ENCODE measurements at places on chromosomes 7 and 10.

- DNase-seq: no peak
These were observed 378.3 kb downstream of the KCNMA1 start for GRCh38 chr10:77259171-77259874.

DNA sequence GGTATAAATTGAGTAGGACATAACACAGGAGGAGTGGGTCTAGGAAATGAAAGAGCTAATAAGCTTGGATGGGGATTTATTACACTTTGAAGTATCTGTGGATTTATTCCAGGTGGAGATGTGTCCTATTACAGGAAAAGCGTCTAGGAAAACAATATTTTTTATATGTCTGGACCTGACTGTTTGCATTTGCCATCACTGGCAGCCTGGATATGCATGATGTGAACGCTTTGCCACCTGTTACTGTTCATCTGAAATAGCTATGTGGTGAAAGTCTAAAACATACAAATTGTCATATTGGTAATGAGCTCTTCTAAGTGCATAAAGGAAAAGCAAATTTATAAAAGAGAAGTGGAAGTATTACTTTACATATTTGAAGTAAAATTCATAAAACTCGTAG, 31.6 kb upstream of the AGMO start:
- DNase-seq: no peak

GRCh38 chr10:120005207-120006201, 113.0 kb downstream of the SEC23IP start:
- no peak for DNase-seq

GRCh38 chr7:108418946-108419345, 37.3 kb downstream of the NRCAM start:
- DNase-seq: no peak

GRCh38 chr7:103391976-103392375, 44.5 kb downstream of the PSMC2 start:
- DNase-seq: no peak

DNA sequence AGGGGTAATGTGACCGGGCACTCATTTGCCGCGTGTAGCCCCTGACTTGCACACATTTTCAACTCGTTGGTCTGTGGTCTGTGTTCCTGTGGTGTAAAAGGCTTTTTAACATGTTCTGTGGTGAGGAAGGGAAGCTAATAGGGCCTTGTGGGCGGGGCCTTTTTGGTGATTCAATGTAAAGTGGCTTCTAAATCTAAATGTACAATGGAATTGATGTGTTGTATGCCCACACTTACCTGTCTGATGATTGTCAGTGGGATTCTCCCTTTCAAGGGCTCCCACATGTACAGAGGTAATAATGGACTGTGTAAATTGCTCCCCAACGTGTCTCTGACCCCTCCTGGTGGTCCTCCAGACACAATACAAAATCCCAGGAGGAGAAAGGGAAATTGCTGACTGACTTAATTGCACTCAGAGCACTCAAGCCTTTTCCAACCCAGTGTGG, 43.1 kb upstream of the GATAD1 start:
- no peak for DNase-seq

DNA sequence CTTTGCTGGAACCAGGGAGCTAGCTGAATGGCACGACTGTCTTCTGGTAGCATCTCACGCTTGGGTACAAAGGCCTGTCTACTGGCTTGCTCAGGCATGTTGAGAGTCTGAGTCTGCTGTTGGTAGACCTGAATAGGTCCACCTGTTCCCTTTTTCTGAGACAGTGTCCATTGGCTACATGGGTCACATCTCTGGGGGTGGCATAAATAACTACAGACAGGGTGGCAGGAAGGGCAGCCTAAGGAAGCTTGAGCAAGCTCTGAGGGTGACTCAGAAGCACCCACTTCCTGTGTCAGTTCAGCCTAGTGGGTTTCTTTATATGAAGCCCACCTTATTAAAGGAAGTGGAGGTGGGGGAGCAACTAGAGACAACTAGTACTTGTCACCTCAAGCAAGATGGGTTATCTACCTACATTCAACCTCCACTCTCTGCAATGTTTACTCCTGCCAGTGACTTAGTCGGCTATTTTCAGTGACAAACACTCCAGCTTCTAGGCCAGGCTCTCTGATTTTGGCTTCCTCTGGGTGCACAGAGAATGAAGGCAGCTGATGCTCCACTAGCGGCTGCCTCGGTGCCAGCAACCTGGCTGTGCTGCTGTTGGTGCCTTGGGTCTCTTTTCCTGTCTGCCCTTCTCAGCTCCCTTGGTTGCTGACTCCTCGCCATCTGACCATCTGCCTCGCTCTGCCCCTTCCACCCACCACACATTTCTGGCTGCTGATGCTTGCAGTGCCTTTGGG, 5.7 kb upstream of the ZYX start:
- DNase-seq: no peak

GRCh38 chr10:69736886-69737641, 64.6 kb upstream of the COL13A1 start:
- DNase-seq: no peak

DNA sequence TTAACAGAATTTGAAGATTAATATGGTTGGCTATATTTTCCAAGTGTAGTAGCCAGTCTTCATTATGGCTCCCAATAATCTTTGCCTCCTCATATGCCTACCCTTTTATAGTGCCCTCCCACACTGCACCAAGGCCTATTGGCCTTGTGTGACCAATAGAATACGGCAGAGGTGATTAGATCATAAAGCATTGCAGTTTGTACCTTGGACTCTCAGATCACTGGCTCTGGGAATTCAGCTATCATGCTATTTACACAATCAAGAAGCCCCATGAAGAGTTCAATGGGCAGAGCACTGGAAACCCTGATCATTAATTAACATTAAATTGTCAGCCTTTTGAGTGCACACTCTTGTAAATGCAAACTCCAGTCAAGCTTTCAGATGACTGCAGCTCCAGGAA, 154.5 kb upstream of the MAGI2 start:
- no peak for DNase-seq

GRCh38 chr10:49150426-49150825, 16.6 kb upstream of the FAM170B start:
- DNase-seq: no peak

DNA sequence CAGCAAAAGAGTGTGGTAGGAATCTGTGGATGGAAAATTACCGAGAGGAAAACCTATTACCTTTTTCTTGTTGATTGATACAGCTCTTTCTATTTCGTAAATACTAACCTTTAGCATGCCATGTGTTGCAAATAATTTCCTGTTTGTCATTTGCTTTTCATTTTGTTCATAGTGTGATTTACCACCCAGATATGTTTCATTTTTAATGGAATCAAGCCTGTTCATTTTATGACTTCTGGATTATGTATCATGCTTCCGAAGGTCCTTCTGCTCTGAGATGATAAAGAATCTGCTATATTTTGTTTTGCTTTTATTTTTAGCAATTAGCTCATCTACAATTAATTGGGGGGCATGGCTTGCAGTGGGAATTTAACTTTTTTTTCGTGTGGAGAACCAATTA, 46.5 kb downstream of the INPP5F start:
- no peak for DNase-seq

DNA sequence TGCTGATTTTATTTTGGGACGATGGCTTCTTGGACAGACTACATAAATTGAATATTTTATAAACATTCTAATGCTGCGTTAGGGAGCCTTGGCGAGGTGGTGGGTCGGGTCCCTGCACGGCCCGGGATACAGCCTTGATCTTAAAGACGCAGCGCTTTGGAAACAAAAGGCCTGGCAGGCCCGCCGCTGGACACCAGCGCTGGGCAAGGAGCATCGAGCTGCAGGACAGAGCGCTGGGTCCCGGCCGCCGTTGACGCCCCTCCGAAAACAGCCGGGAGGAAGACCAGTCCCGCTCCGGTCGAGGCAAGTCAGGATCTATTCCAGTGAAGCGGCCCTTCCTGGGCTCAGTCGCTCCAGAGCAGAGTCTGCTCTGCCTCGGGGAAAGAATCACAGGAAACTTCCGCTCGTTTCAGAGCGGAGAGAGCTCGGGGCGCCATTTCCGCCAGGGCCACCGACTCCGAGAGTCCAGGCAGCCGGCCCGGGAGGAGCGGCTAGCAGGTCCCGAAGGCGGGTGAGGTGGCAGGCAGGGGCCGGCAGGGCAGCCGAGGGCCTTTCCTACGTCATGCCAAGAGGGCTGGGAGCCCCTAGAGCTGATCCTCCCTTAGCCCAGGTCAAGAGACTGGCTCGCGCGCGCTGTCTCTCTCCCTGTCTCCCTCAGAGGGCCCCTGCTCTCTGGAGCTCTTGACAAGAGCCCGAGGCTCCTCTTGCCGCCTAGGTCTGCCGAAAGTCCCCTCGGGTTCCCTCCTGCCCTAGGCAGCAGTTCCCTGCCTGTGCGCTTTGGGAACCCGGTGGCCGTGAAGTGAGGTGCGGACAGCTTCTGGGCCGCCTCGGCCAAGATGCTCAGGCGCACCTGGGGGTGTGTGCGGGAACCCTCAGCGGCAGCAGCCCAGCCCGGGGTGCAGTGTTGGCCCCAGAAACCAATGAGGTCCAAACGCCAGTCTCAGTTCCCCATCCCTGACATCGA, 1.4 kb upstream of the DRGX start:
- no peak for DNase-seq

- no peak for DNase-seq
These were observed 44.4 kb downstream of the SLC35G1 start for GRCh38 chr10:93938140-93938539.

DNA sequence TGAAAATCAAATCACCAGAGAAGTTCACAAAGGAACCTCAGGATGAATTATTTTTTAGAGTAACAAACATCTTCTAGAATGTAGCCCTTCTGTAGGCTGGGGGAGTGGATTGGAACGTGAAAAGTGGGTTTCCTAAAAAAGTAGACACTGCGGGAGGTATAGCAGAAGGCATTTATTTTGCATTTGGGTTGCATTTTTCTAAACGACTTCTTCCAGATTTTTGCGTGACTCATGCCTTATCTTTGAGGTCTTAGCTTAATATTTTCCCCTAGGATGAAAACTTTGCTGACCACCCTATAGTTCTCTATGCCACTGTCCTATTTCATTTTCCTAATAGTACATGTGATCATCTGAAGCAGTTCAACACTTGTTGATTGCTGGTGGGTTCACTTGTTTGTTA, 112.7 kb upstream of the JCAD start:
- DNase-seq: no peak

DNA sequence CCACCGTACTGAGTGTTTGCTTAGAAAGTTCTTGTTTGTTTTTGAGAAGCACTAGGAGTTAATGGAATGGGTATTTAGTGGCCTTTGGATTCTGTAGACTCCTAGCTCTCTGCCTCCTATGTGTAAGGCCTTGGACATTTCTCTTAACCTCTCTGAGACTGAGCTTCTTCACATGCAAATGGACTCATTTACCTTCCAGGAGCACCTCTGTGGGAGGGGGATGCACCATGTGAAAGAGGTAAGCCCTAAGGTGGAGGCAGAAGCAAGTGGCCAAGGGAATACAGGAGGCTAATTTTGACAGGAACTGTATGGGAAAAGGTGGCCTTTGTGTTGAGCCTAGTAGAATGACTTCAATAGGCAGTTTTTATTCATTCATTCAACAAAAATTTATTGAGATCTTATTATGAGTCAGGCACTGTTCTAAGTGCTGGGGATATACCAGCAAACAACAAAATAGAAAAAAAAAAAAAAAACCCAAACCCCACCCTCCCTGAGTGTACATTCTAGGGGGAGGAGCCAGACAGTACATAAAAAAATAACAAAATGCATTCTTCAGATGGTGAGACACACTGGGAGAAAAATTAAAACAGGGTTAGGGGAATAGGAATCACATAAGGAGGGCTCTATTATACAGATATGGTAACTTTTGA, 9.2 kb upstream of the EPHA1 start:
- no peak for DNase-seq

DNA sequence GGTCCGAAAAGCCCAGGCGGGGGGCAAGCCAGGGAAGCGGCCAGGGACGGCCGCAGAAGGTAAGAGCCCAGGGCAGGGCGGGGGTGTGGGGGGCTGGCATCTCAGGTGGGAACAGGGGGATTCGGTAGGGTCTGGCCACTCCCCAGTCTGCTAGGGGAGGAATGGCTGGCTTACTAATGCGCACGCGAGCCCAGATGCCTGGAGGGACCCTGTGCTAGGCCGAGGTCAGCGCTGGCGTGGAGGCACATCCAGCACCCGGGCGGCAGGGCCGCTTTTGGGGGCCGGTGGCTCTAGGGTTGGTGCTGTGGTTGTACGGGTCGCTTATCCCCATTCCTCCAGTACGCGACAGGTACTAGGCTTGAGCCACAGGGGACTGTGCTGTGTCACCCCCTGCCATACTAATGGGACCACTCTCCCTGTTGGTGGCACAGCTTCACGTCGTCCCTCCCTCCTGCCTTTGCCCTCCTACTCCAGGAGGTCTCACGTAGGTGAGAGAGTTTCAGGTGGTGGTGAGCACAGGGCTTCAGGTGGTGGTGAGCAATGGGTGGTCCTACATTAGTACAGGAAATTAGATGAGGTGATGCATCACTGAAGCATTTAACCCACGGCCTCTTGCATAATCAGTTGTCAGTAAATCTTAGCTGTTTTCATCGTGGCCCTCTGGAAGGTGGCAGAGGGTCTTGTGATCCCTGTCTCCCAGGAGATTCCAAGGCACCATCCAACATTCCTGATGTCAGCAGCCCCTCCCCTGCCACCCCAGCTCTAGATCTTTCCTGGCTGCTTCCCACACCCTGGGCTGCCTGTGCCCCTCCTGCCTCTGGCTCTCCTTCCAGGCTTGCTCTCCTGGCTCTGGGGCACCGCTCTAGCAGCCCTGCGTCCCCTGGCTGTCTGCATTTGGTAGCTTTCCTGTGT, 971 bp downstream of the AEBP1 start:
- DNase-seq: no peak

DNA sequence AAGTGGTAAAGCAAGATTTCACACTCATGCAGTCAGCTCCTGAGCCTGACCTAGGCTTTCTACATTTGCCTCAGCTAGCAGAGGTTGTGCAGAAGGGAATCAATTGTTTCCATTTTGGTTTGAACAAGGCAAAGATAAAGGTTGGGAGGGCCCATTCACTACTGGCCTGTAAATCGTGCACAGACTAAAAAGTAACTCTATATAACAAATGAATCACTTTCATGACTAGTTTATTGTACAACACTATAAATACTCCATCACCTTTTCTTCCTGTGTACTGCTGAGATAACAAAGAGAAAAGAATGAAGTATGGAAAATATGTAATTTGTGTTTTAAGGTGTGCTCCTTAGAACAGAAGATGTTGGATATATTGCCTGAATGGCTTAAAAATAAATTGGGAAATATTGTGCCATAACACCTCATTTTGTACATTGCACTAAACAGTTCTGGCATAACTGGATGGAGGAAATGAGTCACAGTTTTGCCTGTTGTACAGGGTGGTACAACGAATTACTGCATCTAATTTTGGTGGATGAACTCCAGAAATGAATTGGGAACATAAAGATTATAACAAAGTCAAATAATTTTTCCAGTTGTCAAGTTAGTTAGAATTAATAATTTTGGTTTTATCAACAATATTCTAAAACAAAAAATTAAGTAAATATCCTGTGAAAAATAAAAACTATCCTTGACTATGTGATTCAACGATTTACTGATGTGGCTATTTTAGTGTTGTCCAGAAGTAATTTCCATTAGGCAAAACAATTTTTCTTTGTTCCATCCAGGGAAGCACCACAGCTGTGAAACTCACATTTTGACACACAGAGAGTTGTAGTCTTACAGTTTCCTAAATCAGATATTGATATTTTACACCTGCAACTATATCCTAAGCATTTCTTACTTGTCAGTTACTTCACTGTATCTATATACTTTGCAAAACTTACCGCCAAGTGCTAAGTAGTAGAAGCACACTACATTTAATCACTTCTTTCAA, 18.0 kb downstream of the SEMA3C start:
- no peak for DNase-seq

GRCh38 chr7:90681336-90682022, 85.4 kb downstream of the CDK14 start:
- DNase-seq: no peak

All from stimulated activated CD4-positive, alpha-beta T cell treated with anti-CD3 and anti-CD28 coated beads, Interleukin-1b, Interleukin-23, amount 100 ng/mL, for 1 hour (primary cell).